ENCODE measurements at places on chromosomes 13 and 19.

- DNase-seq: no peak
Observed at GRCh38 chr19:19778666-19779065, 42.9 kb downstream of the ZNF506 start.

GRCh38 chr19:52748336-52748950 is 13.6 kb upstream of the ZNF611 start:
- DNase-seq: no peak

- no peak for DNase-seq
Observed at GRCh38 chr13:28622286-28622685, 36.6 kb upstream of the POMP start.

GRCh38 chr19:35673121-35673804 is 6.9 kb downstream of the UPK1A start:
- no peak for DNase-seq

DNA sequence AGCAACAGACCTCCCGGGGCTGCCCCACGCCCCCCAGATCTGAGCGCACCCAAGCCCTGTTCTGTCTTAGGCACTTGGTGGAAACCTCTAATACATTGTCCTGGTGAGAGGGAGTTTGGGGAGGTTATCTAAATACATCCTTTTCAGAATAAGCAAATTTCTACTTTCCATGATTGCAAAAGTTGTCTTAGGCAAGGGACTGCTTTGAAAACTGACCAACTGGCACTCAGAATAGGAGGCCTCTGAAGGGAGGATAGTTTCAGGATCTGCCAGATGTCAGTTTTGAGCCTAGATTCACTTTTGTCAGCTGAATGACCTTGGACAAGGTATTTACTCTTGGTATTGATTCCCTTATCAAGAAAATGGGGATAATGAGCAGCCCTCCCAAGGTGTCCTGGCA is 11.8 kb downstream of the SERP2 start:
- DNase-seq: no peak

DNA sequence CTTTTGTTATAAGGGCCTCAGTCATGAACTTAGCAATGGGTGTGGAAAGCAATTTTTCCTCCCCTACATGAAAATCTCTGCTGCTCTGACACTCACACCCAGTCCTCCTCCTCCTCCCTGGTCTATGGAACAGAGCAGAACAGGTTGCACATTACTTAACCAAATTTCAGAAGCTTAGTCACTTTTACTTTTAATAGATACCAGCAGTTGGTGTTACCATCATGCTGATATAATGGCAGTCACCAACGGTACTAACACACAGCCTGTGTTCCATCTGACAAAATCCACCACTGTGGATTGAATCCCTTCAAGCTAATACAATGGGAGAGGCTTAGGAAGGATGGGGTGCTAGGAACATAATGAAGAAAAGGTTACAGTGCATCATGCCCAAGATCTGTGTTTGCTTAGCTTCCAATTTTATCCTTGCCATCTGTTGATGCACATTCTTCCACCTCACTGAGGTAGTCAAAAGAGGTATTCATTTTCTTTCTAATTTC is 9.8 kb downstream of the TPT1 start:
- no peak for DNase-seq

DNA sequence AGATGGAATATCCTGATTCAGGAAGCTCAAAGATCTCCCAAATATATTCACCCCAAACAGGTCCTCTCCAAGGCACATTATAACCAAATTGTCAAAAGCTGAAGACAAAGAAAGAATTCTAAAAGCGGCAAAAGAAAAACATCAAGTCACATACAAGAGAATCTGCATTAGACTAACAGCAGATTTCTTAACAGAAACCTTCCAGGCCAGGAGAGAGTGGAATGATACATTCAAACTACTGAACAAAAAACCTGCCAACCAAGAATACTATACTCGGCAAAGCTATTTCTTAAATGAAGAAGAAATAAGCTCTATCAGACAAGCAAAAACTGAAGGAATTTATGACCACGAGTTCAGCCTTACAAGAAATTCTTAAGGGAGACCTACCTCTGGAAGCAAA is 120.6 kb upstream of the WASF3 start:
- no peak for DNase-seq

DNA sequence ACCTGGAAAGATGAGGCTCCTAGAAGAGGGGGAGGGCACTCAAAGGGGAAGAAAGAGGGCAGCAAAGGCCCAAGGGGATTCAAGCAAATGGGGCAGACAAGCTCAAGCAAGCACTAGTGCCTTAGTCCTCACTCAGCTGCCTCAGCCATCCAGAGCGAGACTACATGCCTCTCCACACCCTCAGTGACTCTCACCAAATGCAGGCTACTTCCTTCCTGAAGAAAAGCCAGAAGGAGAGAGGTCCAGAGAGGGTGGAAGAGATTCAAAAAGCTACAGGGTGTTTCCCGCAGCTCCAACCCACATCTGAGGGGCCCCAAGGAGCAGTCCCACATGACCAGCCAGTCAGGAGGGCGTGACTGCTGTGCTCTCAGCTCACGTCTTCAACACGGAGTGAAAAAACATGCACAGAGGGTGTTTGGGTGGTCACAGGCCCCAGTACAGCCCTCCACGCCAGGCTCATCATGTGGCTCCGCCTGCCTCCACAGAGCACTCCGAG is 40.5 kb downstream of the MIPEP start:
- DNase-seq: no peak

GRCh38 chr19:7740682-7741054 is 6.7 kb downstream of the CD209 start:
- DNase-seq: no peak

GRCh38 chr13:60214213-60215055 is 50.7 kb upstream of the DIAPH3 start:
- DNase-seq: no peak

GRCh38 chr13:25927932-25928331 is 123.9 kb downstream of the SHISA2 start:
- DNase-seq: no peak

- no peak for DNase-seq
Observed at GRCh38 chr13:31476753-31477152, 262.6 kb upstream of the RXFP2 start.

DNA sequence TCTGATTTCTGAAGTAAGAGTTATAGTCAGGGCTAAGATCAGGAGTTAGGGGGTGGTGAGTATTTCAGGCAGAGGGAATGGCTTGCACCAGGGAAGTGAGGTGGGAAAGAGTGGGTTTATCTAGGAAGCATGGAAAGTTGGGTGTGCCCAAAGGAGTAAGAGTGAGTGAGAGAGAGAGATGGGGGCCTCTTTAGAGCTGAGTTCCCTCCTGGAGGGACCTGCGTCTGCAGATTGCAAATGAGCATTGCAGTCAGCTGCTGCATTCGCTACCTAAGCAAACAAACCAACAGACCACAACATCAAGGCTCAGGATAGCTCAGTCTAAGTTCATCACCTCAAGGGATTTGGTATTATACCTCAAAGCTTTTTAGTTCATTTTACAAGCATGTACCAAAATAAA is 405.8 kb downstream of the FGF9 start:
- DNase-seq: no peak

- DNase-seq: no peak
Observed at GRCh38 chr19:40530091-40530901, 46.4 kb upstream of the SHKBP1 start.

- no peak for DNase-seq
Observed at GRCh38 chr13:67143544-67144115, 86.5 kb downstream of the PCDH9 start.

DNA sequence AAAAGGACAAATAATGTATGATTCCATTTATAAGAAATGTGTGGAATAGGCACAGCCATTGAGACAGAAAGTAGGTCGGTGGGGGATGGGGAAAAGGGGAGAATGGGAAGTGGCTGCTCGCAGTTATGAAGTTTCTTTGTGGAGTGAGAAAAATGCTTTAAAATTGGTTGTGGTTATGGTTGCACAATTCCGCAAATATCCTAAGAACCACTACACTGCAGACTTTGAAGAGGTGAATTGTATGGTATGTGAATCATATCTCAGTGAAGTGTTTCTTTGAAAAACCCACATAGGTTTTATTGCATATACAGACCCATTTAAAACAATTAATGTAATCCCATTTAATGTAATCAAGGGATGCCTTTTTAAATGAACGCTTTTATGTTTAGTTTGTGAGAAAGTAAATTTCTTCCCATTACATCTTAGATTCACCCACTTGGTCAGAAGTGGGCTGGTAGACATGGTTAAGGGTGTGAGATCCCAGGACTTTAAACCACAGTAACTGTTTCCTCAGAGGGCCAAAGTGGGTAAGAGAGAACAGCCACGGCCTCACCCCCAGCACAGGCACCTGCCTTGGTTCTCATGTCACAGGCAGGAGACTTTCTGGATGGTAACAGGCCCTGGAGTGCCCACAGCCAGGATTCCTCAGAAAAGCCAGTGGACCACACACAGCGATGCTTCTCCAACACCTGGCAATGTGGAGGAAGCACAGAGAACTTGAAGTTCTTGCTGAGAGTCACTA is 119.3 kb upstream of the GJB6 start:
- DNase-seq: no peak

- DNase-seq: no peak
Observed at GRCh38 chr13:76387566-76387965, 498.6 kb downstream of the KCTD12 start.

DNA sequence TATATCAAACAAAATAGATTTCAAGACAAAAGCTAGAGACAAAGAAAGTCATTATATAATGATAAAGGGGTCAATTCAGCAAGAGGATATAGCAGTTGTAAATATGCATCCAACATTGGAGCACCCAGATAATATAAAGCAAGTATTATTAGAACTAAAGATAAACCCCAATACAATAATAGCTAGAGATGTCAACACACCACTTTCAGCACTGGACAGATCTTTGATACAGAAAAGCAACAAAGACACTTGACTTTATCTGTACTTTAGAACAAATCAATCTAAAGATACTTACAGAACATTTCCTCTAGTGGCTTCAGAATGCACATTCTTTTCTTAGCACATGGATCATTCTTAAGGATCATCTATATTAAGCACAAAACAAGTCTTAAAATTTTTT is 59.1 kb upstream of the TEX29 start:
- DNase-seq: no peak

GRCh38 chr13:35474496-35475211 is 1.8 kb downstream of the MAB21L1 start:
- DNase-seq: no peak

- no peak for DNase-seq
Observed at GRCh38 chr19:9040131-9040530, 29.9 kb upstream of the MUC16 start.

GRCh38 chr13:80499536-80500290 is 158.8 kb upstream of the SPRY2 start:
- no peak for DNase-seq

DNA sequence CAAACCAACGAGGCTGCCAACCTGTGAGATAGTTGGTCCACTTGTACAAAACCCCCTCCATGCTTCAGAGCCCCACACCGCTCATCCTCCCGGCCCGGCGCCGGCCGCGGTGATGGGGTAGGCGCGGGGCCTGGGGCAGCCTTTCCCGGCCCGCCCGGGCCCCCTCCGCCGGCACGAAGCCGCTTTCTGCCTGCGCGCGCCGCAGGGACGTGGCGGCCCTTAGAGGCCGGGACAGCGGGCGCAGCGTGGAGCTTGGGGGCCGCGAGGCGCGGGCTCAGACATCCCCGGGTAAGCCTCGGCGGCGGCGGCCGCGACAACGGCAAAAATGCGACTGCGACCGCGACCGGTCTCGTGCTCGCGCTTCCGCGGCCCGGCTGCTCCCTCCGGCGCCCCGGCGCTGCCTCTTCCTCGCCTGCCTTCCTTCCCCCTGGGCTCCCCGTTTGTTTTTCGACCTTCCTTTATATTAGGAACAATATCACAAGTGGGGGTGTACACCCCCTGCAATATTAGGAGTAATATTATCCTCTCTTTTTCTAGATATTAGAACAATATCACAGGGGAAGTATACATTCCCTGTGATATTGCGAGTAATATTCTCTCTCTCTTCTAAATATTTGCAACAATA is 53.9 kb upstream of the CEACAM21 start:
- DNase-seq: no peak

Measured in vagina (tissue), 2 donors.